ENCODE measurements at places on chromosomes 13 and 19.

- DNase-seq: no peak
Observed at GRCh38 chr13:30043631-30043925, 193.2 kb upstream of the UBL3 start.

DNA sequence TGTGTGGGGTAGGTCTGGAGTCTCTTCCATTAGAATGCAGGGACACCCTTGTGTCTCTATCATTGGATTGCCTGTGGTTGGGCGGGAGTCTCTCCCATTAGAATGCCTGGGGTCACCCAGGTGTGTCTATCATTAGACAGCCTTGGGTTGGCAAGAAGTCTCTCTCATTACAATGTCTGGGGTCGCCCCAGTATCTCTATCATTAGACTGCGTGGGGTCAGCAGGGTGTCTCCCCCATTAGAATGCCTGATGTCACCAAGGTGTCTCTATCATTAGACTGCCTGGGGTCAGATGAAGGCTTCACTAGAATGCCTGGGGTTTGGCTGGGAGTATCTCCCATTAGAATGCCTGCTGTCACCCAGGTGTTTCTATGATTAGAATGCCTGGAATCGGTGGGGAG lies 1539.0 kb downstream of the UQCRFS1 start:
- DNase-seq: no peak

GRCh38 chr13:48892688-48893075 lies 83.0 kb upstream of the FNDC3A start:
- DNase-seq: no peak

GRCh38 chr13:33583398-33583797 lies 234.6 kb upstream of the RFC3 start:
- DNase-seq: no peak

DNA sequence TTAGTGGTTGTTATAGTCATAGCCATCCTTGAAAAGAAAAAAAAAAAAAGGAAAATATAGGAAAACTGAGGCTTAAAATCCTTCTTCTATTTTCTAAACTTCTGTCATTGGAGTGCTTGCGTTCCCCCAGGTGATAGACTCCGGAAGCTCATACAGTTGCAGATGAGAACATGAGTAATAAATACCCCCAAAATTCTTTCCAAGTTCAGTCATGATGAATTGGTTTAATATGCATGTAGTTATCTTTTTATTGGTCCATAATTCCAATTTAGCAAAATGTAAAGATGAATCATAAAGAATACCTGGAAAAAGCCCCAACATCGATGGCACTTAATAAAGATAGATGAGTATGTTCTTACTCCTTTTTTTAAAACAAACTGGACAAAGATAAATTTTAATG lies 192.3 kb downstream of the SHISA2 start:
- DNase-seq: no peak

GRCh38 chr19:16001481-16002312 lies 52.9 kb downstream of the OR10H4 start:
- no peak for DNase-seq

- DNase-seq: no peak
Observed at GRCh38 chr13:44271915-44272341, 101.7 kb upstream of the SERP2 start.

- no peak for DNase-seq
Observed at GRCh38 chr19:30277941-30278881, 94.0 kb upstream of the ZNF536 start.

DNA sequence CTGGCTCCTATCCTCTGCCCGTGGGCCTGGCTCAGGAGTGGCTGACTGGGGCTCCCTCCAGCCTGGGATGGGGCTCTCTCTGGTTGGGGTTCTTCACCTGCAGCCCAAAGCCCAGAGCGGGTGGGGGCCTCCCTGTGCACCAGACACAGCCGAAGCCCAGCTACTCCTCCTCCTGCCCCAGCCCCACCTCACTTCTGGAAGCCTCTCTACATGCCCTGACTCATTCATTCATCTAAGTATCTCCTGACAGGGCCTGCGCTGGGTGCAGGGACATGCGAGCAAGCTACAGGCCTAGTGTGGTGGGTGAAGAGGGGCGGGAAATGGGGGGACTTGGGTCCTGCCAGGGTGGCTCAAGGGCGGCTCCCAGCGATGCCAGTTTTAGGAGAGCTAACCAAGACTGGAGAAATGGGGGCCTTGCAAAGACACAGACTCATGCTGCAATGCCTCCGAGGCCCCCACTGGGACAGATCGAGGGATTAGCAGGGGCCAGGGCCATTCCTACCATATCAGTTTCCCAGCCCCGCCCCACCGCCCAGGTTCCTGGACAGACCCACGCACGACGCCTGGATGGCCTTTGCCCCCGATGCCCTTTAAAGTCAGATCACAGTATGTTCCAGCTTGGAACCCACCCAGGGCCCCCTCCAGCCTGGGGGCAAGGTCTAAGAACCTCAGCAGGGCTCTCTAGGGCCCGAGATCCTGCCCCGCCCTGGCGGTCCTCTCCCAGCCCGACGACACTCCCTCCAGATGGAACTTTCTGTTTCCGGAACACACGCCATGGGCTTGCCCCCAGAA lies 12.6 kb downstream of the LSM4 start:
- no peak for DNase-seq

- no peak for DNase-seq
Observed at GRCh38 chr13:76971215-76971614, 20.7 kb upstream of the CLN5 start.

- DNase-seq: peak; percentile 29
Observed at GRCh38 chr13:45615501-45616101, at the start of gene ERICH6B. Gene ERICH6B (minus strand): TSS chr13:45615739. CDS start chr13:45597005, 18,734 bp downstream.

GRCh38 chr13:26855921-26856320 lies 95.3 kb upstream of the GPR12 start:
- DNase-seq: no peak

DNA sequence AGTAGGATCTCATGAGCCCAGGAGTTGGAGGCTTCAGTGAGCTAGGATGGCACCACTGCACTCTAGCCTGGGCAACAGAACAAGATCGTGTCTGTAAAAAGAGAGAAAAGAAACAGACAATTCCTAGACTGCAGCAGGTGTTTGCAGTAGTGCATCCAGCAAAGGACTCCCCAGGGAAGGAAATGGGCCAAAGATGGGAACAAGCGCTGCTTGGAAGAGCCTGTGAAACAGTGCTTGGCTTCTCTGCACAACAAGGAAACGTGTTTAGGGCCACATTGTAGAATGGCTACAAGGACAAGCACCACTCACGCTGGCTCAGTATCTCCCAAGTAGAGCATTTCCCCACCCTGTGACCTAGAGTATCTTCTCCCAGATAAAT lies 35.5 kb upstream of the LDLR start:
- no peak for DNase-seq

- no peak for DNase-seq
Observed at GRCh38 chr19:2199215-2199614, 35.5 kb downstream of the DOT1L start.

DNA sequence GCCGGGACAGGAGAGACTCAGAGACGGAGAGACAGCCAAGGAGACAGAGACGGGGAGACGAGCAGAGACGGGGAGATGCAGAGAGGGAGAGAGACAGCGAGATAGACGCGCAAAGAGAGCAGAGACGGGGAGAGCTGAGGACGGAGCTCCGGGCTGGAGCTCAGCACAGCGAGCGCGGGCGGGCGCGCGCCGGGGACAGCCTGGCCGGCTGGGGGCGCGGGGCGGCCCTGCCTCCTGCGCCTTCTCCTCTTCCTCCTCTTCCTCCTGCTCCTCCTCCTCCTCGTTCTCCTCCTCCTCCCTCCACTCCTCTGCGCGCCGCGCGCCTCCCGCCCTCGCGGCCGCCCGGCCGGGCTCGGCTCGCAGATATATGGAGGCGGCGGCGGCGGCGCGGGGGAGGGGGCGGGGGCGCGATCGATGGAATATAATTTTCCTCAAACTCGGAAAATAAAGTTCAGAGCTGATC lies at the start of gene ERFL:
ERFL (minus strand) TSS at position 229 of the 463 bp plus-strand sequence. CDS start 15,530 bp downstream, outside the sequence.
- no peak for DNase-seq

GRCh38 chr13:88979465-88980175 lies 1308.4 kb downstream of the SLITRK5 start:
- DNase-seq: no peak

DNA sequence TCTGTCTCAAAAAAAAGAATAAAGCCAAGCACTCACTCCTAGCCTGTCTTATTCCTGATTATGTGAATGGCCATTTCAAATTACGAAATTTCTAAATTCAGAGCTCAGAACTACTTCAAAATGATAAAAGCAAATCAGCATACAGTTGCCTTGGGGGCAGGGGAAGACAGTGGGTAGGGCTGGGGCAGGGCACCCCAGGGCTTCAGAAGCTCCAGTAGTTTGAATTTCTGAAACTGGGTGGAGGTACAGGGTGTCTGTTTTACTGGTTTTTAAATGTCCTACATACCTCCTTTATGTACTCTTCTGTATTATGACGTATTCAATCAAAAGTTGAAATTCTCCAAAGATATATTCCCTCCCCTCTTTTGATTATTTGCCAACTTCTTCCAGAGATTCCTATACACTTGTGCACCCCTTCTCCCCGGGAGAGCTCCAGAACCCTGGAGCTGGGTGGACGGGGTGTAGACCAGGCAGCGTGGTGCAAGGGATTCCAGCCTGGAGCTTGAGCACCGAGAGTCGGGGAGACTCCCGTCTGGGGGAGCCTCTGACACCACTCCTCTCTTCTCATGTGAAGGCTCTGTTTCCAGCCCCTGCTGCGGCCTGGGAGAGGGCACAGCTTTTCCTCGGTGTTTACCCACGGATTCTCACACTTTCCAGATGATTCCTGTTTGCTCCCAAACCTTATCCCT lies 84.7 kb upstream of the GPR183 start:
- no peak for DNase-seq

- DNase-seq: no peak
Observed at GRCh38 chr13:86020351-86021002, 221.3 kb upstream of the SLITRK6 start.

DNA sequence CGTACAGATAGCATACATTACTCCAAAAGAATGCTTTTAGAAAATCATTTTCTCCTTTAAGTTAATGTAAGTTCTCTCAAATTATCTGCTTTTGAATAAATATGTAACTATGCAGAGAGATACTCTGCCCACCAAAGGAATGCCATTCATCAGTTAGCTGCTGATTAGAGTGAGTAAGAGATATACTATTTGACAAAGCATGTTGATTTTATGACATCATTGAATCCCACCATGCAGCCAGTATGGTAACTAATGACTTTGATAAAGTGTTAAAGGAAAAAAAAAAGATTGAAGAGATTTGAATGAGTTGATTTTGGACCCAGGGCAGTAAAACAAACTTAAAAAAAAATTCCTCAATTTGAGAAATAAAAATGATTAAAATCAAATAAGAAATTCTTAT lies 521.5 kb downstream of the SLITRK6 start:
- DNase-seq: no peak

- no peak for DNase-seq
Observed at GRCh38 chr19:16095071-16095571, 16.6 kb upstream of the RAB8A start.

DNA sequence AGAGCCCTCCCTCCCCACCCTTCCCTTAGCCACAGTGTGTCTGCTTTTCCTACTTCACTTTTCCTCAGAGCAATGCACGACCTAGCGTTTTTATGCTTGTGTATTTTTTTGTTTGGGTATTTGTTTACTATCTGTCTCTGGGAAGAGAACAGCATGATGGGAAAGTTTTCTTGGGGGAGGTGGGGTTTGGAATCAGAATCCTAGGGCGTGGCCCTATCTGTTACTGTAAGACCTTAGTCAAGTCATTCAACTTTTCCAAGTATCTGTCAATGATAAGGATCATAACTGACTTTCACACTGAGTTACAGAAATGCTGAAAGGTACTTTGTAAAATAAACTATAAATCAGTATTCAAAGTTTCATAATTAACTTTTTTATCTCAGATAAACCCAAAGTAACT lies 146.3 kb upstream of the WASF3 start:
- no peak for DNase-seq

DNA sequence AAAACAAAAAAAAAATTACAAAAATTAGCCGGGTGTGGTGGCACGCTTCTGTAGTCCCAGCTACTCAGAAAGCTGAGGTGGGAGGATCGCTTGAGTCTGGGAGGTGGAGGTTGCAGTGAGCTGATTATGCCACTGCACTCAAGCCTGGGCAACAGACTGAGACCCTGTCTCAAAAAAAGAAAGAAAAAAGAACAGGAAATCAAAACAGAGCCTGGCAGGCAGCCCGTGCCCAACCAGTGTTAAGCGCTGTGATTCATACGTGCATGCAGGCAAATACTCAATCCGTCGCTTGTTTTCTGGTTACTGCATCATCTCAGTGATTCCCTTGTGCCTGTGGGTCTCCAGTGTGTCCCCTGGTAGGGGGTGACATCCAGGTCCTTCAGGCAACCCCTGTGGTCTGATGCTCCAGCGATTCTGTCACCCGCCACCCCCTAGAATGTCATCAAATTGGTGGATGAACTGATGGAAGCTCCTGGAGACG lies 18.1 kb downstream of the DDX39A start:
- no peak for DNase-seq

GRCh38 chr19:14473978-14474578 lies 1.1 kb downstream of the PTGER1 start:
- DNase-seq: no peak
